ENCODE measurements at places on chromosomes 7 and 10.

DNA sequence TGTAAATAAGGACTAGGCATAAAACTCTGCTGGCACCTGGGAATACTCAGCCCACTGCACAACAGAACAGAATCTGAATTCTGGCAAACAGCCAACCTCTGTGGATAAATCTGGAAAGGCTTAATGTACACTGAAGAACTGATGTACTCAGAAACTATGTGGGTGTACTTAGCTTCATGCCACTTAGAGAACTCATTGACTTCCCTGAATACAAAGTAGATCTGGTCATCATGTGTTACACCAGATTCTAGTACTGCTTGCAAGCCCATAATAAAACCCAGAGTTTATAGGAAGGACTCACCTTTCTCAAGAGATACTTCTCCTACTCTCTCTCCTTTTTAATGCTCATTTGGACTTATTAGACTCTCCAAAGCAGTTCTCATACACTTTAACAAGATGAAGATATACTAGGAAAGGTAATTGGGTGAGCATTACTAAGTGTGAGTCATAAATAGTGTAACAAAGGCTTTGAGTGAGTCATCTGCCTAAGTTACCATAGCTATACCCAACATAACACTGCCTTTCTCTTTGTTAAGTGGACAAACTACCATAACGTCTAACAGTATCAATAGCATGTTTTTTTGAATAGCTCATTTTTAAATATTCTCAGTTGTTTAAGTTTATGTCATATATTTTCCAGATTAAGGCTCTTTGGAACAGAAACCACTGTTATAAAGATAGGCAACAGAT is 309.1 kb downstream of the MDFIC start:
- DNase-seq = no peak

- DNase-seq = no peak
These were observed 99.6 kb upstream of the DIP2C start for GRCh38 chr10:788796-789748.

DNA sequence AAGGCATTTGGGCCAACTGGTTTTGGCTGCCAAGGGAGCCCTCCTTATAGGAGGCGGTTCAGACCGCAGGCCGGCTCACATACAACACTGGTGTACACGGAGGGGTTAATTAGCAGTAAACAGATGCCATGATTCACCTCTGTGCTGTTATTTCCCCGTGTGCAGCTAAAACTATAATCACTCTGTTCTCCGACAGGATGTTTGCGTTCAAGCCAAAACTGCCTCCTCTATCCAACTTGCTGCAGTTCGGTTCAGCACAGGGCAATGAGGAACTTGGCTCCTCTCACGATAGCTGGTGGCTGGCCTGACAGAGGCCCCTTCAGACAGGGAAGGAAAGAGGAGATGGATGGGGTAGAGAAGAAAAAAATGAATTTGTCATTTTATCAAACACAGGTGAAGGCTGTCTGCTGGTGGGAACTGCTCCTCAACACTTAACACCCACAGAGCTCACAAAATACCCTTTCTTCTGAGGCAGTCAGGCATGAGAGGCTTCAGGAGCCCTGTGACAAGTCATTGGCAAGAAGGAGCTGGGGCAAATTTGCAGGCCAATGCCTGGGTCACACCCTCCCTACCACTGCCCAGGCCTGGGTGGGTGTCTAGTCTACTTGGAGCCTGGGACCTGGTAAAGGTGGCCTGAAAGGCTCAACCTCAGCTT is 24.0 kb downstream of the KCNMA1 start:
- DNase-seq = no peak

DNA sequence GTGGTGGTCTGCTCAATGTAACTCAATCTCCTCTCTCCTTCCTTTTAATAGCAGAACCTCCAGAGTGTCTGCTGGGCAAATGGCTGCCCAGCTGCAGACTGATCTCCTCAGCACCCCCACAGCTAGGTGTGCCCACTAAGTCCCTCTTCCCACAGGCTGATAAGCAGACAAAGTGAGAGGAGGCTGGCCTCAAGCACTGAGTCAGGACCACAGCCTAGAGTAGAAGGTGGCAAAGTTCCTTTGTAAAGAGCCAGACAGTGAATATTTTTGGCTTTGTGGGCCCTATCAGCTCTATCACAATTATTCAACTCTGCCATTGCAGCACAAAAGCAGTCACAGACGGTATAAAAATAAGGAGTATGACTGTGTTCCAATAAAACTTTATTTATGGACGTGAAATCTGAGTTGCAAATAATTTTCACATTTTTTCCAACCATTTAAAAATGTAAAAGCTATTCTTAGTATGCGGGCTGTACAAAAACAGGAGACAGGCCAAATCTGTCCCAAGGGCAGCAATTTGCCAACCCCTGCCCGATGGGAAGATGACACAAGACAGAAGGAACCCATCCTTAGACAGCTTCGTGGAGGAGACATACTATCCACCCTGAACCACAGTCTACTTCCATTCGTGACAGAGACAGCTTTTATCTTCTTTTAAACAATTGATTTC is 23.4 kb downstream of the JAZF1 start:
- no peak for DNase-seq

GRCh38 chr10:59901470-59901869 is 4.9 kb downstream of the CCDC6 start:
- no peak for DNase-seq

GRCh38 chr10:131041441-131041840 is 270.1 kb downstream of the TCERG1L start:
- no peak for DNase-seq

DNA sequence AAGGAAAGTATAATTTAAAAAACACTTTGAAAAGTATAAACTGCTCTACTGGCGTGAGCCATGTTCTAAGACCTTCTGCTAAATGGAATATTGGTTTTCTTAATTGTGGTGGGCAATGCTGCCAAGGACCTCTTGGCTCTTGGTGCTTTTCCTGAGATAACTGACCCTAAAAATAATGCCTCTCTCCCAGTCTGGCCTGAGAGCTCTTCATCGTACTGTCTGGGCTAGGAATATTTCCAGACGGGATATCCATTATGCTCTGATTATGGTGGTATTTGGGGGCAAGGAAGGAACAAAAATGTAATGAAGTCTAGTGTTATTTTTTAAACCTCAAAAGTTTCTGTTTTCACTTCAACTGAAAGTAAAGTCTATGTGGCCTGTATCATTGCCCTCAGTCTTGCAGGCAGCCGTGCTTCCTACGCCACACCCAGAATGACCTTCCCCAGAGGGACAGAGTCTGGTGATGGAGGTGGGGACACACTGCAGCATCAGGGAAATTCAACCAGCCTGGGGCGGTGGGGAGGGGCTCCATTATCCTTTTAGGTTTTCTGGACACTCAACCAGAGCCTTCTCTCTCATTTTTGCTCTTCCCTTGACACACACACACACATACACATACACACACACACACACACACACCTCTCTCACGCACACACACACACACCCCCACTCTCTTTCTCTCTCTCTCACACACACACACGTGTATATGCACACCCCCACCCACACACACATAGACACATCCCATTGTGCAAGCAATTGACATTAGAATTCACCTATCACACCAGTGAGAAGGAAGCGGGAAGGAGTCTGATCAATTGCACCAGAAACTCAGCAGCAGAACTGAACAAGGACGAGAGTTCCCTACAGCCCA is 99.6 kb downstream of the LRRC18 start:
- DNase-seq = no peak

- DNase-seq = no peak
These were observed 157.8 kb downstream of the FGFR2 start for GRCh38 chr10:121440461-121440860.

- no peak for DNase-seq
These were observed 11.2 kb downstream of the ZCCHC24 start for GRCh38 chr10:79434223-79434687.

- DNase-seq = no peak
These were observed 26.3 kb upstream of the SH3PXD2A start for GRCh38 chr10:103881416-103882284.

- DNase-seq = no peak
These were observed 54.3 kb downstream of the LRRC18 start for GRCh38 chr10:48885376-48885775.

GRCh38 chr7:90892213-90892612 is 296.1 kb downstream of the CDK14 start:
- DNase-seq = peak; percentile 29
